Skin of body (tissue), 3 donors: ENCODE measurements at places on chromosomes 13 and 19.

GRCh38 chr19:38265213-38265861 is 964 bp downstream of the SPINT2 start:
- DNase-seq, result no peak

DNA sequence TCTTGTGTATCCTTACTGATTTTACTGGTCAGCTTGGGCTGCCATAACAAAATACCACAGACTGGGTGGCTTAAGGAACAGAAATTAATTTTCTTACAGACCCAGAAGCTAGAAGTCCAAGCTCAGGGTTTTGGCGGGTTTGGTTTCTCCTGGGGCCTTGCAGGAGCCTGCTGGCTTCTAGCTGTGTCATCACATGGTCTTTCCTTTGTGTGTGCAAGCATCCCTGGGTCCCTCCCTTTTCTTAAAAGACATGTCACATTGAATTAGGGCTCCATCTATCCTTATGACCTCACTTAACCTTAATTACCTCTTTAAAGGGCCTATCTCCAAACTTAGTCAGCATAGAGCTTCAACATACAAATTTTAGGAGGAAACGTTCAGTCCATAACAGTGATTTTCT is 23.4 kb downstream of the UBAC2 start:
- no peak for DNase-seq

GRCh38 chr13:29935309-29935981 is 85.0 kb upstream of the UBL3 start:
- no peak for DNase-seq

DNA sequence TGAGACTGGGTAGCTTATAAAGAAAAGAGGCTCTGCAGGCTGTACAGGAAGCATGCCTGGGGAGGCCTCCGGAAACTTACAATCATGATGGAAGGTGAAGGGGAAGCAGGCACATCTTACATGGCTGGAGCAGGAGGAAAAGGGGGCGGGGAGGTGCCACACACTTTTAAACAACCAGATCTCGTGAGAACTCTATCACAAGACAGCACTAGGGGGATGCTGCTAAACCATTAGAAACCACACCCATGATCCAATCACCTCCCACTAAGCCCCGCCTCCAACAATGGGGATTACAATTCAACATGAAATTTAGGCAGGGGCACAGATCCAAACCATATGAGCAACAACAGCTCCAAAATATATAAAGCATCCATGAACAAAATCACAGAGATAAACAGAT is 46.5 kb upstream of the GTF2F2 start:
- no peak for DNase-seq

DNA sequence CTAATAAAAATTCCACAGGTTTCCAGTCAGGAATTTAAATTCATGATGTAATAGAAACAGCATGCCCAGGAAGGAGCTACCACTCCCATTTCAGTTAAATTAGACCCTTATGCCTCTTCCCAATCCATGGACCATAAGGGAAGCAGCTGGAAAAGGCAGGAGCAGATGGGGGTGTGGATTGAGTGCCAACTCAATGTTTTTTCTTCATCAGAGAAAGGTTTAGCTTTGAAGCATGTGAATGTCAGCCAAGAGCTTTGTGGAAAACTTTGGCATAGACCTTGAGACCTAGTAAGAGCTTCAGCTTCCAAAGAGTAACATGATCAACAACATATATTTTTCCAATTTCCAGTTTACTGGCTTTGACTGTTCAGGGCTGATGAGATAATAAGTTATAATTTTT is 2139.9 kb downstream of the PCDH9 start:
- peak; percentile 70 for DNase-seq

GRCh38 chr13:44989941-44990340 is 603 bp downstream of the GPALPP1 start:
- peak; percentile 16 for DNase-seq

DNA sequence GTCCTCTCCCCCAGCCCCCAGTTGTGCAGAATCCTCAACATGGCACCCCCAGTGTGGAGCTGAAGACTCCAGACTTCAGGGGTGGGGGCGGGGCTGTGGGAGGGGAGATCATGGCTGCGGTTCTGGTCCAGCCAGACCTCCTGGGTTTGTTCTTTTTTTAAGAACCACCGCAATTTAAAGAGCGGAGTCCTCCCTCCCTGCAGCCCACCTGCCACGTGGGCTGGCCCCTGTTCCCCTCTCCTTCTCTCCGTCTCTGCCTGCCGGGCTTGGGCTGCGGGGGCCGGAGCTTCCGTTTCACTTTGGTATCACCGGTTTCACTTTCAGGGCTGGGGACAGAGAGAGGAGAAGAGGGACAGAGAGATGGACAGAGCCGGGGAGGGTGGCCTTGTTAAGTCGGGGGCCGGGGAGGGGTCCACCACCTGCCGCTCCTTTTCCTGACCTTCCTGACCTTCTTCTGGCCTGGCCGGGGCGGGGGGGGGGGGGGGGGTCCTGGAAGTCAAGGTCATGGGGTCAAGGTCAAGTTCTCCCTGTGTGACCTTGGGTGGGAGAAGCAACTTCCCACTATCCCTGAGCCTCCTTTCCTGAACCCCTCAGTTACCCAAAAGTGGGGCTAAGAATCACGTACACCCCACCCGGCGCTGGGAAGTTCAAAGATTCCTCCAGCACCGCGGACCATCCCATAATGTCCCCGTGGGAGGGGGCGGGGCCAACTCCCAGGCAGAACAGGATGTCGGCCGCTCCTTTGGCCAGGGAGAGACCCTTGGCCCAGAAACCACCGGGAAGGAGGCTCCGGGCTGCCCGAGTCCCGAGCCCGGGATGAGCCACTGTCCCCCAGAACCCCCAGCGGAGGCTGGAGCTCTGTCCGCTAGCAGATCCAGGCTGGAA is 11.3 kb upstream of the ZBTB7A start:
- no peak for DNase-seq

DNA sequence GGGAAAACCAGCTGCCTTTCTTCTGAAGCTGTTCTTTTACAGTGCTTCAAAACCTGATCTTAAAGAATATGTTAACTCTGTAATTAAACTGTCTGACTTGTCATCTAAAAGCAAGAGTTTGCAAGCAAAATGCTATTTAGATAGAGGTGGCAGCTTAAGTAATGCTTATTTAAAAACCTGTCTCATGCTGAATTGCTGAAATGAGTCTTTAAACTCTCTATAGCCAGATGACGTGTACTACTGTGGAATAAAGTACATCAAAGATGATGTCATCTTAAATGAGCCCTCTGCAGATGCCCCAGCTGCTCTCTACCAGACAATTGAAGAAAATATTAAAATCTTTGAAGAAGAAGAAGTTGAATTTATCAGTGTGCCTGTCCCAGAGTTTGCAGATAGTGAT is 22.9 kb downstream of the ITM2B start:
- no peak for DNase-seq

DNA sequence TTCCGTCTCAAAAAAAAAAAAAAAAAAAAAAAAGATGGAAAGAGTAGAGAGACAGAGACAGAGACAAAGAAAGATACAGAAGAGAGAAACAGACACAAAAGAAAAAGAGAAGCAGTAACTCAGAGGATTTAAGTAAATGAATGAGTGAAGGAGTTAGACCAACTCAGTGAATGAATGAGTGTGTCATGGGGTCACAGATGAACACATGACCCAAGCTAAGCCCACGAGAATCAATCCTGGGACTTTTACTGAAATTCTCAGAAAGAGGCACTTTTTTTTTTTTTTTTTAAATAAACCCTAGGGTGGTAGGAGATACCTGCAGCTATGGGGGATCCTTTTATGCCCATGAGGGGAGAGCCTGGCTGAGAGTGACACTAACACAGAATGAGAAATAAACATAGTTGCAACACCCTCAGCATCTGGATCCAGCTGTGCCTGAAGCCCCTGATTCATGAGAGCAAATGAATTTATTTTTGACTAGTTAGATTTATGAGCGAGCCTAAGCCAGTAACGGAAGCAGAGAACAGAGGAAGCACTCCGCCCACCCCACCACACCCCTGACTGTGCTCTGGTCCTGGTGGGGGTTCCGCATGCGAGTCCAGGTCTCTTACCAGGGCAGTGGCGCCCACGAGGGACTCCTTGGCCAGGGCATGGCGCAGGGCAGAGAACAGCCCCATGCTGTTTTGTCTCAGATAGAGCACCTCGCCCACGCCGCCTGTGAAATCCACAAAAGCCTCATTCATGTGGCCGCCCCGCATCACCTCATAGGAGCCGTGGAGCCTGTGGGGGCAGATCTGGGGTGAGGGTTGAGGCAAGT is 4.6 kb downstream of the CAPN12 start:
- DNase-seq, result no peak

- DNase-seq, result no peak
Measured at GRCh38 chr13:63910511-63910910, 2494.9 kb upstream of the PCDH20 start.

GRCh38 chr13:44407891-44408290 is 34.3 kb downstream of the SERP2 start:
- DNase-seq, result no peak

DNA sequence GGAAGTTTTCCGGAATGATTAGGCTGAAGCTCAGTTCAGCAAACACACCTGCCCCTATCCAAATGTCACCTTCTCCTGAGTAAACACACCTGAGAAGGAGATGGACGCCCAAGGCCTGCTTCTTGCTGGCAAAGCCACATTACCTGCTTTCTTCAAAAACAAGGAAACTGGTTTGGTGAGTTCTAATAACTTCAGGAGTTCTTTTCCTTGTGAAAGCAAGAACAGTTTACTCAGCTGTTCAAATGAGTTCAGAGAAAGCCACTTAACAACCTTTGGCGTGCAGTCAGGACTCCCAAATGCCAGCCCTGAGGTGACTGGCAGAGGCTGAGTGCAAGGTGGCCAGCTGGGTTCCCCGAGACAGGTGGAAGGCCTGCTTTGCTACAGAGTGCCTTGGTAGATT is 160.5 kb downstream of the STK24 start:
- no peak for DNase-seq

DNA sequence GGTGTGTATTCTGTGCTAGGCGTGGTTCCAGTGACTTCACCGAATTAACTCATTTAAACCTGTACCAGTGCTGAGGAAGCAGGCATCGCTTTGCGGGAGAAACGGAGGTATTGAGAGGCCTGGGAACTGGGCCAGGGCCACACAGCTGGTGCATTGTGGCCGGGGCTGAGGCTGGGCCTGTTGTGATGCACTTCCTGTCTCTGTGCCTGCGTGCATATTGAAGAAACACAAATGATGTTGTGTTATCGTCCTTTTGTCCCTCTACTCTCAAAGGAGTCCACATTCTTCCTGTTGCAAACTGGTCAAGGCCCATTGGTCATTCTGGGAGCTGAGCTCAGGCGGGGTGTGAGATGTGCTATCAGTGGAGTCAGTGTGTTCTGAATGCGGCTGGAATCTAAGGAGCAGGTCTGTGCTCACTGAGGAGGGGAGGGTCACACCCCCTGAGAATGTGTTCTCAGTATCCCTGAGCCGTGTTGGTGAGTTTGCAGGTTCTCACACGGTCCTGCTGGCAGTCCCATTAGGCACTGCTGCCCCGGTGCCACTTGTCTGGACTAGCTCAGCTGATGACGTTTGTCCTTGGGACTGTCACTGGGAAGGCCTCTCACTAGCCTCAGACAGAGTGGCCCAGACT is 62.1 kb downstream of the ARHGEF7 start:
- DNase-seq, result no peak

- peak; percentile 81 for DNase-seq
Measured at GRCh38 chr19:14821937-14822336, 13.0 kb downstream of the OR7A5 start.

DNA sequence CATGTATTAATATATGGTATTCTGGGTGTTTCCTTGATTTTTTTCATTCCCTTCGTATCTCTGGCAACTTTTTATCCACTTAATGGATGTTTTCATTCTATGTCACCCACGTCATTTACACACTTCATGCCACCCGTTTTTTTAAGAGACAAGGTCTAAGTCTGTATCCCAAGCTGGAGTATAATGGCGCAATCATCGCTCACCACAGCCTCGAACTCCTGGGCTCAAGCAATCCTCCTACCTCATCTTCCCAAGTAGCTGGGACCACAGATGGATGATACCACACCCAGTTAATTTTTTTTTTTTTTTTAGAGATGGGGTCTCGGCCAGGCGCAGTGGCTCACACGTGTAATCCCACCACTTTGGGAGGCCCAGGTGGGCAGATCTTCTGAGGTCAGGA is 3.4 kb upstream of the VASP start:
- no peak for DNase-seq

DNA sequence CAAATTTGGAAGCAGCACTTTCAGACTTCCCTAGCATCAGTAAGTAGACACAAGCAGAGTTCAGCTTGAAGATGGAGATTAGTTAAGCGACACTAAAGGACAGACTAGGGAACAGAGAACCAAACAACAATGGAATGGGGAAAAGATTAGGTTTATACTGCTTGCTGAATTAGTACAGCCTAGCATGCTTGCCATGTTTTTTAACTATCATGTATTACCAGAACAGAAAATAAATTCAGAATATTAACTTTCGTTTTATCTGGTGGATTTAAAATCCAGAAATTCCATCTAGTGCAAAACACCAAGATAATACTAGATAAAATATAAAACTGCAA is 451.5 kb upstream of the SLC10A2 start:
- DNase-seq, result no peak

- DNase-seq, result no peak
Measured at GRCh38 chr13:32989942-32990341, 26.3 kb upstream of the KL start.

- peak; percentile 18 for DNase-seq
Measured at GRCh38 chr13:89988206-89988605, 1359.3 kb upstream of the MIR17HG start.

GRCh38 chr19:46016426-46017094 is 6.3 kb downstream of the PGLYRP1 start:
- peak; percentile 34 for DNase-seq
